Activated T-helper 1 cell treated with anti-CD3 and anti-CD28 coated beads, Interleukin-12 subunit alpha, Interleukin-12 subunit beta, Interleukin-2, Interleukin-4 antibody, amounts not matched to agents 30 ng/mL and 10 ng/mL and 1 ng/mL, durations not matched to agents 14 hours and 24 hours and 36 hours (primary cell): ENCODE measurements at places on chromosomes 3 and 15.

DNA sequence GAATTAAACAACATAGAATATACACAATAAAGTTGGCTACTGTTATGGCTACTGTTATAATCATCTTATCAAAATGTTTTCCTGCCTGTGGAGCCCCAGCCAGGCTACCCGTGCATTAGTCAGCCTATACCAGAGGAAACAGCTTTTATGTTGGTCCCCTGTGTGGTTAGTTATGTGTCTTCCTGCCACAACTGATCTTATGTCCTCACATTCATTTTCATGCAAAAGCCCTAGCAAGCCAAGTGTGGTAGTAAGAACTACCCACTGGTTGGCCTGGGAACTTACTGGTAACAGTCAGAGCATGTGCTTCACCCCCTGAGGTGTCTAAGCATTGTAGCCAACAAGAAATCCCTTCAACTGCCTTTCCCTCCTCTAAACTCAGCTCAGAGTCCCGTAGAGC, 21.8 kb downstream of the MGLL start:
- no peak for DNase-seq

DNA sequence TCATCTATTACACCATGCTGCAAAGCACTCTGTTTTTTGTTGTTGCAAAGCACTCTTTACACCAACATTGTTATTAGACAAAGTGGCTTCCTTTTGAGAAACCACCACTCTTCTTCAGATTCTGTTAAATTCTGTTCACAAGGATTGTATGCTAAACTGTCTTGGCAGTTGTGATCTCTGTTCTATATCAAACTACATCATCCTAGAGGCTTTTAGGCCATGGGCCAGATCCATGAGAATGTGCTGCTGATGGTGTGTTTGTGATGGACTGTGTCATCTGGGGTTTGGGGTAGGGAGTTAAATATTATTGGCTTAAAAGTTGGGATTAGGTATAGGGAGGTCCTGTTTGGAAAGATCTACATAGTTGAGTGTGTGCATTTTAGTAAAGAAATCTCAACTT, 229.8 kb downstream of the GAP43 start:
- DNase-seq = no peak

DNA sequence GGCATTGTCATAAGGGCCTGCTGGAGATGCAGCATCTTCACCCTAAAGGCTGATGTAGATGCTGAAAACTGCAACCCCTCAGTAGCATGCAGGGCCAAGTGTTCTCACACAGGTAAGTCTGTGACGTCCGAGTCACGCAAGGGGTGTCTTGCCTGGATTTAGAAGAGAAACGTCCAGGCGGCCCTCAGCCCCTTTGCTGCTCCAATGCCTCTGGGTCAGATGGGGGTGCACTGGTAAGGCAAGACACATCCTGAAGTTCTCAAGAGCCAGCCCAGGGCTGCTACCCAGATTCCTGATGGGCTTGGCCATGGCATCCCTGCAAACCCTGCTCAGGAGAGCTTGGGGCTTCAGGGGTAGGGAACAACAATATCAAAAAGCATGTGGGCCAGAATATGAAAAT, 25.4 kb downstream of the ONECUT1 start:
- no peak for DNase-seq

DNA sequence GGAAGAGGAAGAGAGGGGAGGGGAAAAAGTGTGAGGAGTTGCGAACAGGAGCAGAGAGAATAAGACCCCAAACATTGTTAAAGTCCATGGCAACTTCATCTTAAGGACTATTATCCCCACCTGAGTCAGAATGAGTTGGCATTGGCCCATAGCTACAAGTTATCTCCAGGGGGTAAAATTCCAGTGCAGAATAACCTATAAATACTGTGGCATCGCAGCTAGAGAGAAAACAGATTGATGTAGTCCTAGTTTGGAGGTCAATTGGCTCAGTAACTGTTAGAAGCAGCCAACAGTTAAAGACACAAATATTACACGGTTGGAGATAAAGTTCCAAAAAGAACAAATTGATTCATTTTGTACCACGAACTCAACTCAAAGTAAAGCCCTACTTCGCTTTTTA, 313.9 kb upstream of the CCDC54 start:
- DNase-seq = no peak

DNA sequence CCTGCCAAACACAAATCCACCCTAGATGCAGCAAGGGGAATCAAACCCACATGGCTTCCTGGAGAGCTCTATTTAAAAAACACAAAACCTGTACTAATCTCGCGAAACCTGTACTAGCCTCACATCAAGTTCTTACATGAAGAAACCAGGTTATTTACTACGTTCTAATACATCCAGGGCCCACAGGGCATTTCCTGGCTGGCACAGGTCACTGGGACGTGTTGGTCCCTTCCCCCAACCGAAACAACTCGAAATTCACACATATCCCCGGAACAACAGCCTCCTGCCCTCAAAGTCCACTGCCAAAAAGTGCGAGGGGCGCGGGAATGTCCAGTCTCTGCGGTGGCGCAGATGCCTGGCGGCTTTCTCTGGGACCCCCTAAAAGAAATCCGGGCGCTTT, 955 bp downstream of the CDCP1 start:
- no peak for DNase-seq

GRCh38 chr15:77797270-77797669, 164.6 kb upstream of the LINGO1 start:
- no peak for DNase-seq

GRCh38 chr3:195212033-195212748, 58.8 kb downstream of the XXYLT1 start:
- no peak for DNase-seq

DNA sequence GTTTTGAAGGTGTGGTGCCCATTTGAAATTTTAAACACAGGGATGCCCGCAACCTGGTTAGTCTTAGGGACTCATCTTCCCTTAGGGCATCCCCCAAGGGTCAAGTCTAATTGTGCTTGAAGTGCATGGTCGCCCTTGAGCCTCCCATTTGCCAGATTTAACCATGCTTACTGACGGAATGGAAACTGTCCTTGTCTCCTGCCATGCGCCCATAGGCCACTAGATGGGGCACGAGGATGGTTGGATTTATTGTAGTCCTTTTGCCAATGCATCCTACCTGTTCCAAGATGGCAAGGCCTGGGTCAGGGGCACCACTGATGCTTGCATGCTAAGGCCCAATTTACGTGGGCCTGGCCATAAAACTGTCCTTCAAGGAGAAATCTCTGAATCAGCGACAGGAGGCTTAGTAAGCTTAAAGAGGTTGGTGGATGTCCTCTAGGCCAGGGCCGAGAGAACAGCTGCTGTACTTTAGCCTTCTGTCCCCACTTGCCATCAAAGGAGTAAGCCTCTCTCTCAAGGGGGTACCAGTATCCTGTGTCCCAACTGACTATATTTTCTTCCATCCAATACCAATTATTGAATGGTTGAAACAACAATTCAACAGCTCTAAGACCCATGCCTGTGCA, 355.4 kb downstream of the OTOL1 start:
- peak; percentile 17 for DNase-seq

GRCh38 chr3:198032039-198032936, 72.3 kb downstream of the LMLN start:
- no peak for DNase-seq

- no peak for DNase-seq
Measured at GRCh38 chr3:101217472-101218245, 102.7 kb downstream of the IMPG2 start.

- no peak for DNase-seq
Measured at GRCh38 chr3:52915294-52915693, 17.9 kb upstream of the STIMATE start.

DNA sequence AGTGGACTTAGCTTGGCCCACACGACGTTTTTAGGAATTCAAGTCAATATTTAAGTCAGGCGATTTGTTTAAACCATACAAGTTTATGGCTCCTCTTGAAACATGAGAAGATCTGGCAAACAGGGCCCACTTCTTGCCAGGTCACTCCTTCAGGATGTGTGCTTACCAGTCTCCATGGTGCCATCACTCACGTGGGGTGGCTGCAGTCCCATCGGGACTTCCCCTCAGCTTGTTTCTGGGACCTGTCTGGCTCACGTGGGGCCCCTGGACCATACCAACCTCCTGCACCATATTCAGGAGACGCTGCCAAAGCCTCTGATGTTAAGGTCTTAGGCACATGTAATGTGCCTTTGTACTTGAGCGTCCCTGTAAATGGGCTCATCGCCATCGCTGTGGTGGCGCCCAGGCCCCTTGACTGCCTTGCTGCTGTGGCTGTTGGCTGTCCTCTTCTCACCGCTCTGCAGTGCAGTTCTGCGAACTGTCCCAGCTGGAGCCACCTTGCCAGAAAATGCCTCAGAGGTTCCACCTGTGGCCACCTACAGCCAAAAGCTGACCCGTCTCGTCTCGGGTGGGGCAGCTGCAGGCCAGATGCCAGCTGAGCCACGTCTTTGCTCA, 8.9 kb downstream of the MCM2 start:
- DNase-seq = no peak

DNA sequence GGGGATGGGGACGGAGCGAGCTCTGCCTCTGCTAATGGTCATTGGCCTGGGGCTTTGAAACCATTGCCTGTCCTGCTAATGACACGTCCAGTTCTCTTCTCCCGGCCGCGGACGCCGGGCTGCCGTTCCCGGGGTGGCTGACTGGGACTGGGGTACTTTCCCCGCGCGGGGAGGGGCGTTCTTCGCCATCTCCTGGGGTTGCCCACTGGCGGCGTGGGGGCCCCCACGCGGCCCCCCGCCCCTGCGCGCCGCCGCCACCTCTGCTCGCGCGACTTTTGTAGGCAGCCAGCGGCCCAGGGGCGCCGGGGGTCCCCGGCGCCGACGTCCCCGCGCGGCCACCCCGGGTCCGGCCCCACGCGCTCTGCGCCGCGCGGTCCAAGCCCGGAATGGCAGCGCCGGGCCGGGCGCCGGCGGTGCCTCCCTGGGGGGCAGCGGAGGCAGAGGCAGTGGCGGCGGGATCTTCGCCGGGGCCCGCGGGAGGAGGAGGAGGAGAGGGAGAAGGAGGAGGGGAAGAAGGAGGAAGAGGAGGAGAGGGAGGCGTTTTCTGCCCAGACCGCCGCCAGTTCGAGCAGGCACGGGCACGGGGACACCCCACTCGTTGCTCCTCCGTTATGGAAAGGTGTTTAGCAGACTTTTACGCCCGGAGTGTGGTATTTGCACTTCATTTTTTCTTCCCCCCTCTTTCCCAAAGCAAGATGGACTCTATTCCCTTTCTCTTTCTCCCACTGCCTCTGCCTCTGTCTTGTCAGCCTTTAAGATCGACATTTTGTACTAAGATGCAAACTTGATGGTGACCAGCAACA, 2.3 kb downstream of the BBX start:
- peak; percentile 24 for DNase-seq

DNA sequence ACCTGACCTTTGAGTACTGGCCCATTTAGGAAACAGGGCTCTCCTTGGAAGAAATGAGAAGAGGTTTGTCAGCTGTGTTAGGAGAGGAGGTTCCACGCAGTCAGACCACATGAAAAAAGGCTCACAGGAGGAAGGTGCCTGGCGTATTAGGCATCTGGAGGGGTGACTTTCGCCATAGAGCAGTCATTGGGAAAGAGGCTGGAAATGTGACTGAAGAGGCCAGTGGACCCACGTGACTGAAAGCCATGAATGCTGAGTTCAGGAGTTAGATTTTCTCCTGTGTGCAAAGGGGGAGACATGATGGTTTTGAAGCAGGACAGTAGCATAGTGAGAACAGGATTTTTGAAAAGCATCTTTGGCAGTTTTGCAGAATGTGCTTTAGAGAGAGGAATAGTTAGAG, 29.7 kb upstream of the RNF7 start:
- no peak for DNase-seq

- DNase-seq = no peak
Measured at GRCh38 chr15:79170256-79170664, 79.7 kb upstream of the RASGRF1 start.

- no peak for DNase-seq
Measured at GRCh38 chr3:21901484-21901883, 150.5 kb upstream of the ZNF385D start.

- DNase-seq = no peak
Measured at GRCh38 chr15:76179023-76179422, 119.2 kb downstream of the TMEM266 start.

DNA sequence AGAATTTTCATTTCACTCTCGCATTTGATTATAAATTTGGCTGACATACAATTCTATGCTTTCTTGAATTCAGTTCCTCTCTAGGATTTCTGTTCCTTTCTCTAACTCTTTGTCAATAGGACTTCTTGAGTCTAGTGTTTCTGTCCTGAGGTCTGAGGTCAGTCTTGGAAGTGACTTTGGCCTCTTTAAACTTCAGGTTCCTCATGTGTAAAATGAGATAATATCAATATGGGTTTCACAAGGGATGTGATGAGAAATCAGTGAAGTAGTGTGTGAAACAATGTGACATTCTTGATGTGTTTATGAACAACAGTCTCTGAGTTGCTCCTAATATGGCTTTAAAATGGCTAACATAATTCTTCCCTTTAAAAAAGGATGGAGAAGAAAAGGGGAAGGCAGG, 92.2 kb downstream of the SV2B start:
- DNase-seq = no peak

DNA sequence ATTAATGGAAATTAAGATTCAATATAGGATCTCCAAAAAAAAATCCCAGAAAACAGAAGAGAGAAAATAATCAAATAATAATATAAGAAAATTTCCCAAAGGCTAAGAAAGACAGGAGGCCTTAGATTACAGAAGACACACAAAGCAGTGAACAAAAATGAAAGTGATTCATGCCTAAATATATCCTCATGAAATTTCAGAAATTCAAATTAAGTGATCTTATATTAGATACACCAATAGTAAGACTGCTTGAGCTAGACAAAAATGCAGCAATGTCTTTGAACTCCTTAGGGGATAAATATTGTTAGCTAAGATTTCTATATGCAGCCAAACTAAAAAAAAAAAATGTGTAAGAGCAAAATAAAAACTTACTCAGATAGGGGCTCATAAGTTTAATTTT, 44.6 kb upstream of the ARPP21 start:
- no peak for DNase-seq

DNA sequence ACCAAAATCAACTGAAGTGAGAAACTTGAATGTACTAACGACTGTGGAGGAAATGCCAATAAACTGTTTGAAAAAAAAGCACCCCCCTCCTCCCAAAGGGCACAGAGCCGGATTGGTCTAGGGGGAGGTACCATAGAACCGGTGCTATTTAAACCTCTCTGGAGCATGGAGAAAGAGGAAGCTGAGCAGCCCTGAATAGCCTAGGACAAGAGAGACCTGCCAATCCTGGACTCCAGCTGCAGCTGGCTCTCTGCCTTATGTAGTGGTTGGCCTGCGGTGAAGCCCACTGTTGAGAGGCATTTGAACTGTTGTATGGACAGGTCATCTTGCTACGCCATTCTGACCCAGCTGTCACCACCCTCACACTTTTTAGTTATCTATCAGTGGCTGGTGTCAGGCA, 1.5 kb upstream of the SH3GL3 start:
- no peak for DNase-seq

DNA sequence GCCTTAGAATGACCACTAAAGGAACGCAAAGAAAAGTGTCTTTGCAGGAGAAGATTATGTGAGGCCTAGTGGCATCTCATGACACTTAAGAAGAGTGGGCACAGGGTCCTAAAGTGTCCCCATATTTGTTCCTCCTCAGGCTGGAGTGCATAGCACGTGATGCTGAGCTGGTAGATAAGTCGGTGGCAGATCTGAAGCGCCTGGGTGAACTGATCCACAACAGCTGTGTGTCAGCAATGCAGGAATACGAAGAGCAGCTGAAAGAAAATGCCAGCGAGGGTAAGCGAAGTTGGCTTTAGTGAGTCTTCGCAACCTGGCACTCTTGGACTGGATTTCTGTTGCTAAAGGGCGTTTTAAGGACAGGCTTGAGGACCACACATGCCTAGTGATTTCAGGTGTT, 92.6 kb downstream of the CHD2 start:
- DNase-seq = no peak

- no peak for DNase-seq
Measured at GRCh38 chr3:129413687-129414506, 14.5 kb downstream of the EFCAB12 start.
